ENCODE measurements at places on chromosomes 4 and X. TPM values are rescaled to one million over a fixed set of nuclear protein-coding genes. Genes with fewer than 3 reads are reported as not detected.

The BLTP1 gene
- total RNA-seq = 18.8 TPM

The MAGED4 gene
- not detected for total RNA-seq

The EGFL6 gene
- total RNA-seq = not detected

The AVPR2 gene
- total RNA-seq = not detected
